MM.1S (cell line): ENCODE measurements at places on chromosomes 1 and 21.
A peak's percentile ranks its signal among the peaks of the same experiment; 100 is the strongest.

DNA sequence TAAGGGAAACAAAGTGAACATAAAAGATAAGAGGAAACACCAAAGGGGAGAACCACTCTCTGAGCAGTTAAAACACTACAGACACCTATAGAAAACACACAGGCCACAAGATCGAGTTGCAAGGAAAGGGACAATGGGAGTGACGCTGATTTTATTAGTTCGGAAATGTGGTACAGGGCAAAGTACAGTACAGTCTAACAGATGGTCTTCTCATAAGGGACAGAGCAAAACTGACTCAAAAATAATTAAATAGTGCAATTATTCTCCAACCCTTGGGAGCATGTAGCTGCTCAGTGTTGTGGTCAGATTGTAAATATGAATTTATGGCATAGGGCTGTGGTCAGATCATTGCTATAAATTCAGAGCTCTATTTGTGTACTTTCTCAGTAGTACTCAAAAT lies 352.0 kb downstream of the USH2A start:
- DNase-seq = no peak

DNA sequence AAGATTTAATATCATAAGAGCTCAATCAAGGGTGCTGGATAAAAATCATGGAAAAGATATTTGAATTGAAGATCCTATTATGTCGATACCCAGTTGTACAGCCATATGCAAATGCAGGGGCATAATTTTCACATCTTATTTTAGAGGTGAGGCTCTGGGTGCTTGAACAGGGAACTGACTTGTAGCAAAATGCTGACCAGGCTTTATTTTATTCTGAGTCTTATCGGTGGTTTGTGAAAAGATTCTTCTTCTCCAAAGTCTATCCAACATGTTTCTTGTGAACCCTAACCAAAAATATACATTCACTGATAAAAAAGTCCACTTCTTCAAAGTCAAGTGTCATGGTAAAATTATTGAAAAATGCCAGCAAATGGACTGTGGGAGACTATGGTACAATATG lies 475.5 kb upstream of the NEGR1 start:
- DNase-seq = no peak

GRCh38 chr1:245874942-245875580 lies 632.0 kb downstream of the SMYD3 start:
- DNase-seq = no peak

DNA sequence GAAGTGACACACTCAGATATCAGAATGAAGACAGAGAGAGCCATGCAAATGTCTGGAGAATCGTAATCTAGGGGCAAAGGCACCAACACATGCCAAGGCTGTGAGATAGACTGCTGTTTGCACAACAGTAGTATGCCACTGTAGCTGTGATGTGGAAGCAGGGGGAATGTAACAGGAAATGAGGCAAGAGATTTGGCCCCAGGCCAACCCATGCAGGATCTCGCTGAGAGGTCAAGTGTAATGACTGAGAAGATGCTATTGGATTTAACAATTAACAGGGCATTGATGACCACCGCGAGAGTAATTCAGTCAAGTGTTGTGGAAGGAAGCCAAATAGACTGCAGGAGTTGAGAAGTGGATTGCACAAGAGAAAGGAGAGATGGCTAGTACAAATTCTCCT lies 107.3 kb upstream of the ST6GALNAC5 start:
- DNase-seq = no peak

GRCh38 chr1:216186816-216187215 lies 236.4 kb downstream of the USH2A start:
- DNase-seq = no peak

DNA sequence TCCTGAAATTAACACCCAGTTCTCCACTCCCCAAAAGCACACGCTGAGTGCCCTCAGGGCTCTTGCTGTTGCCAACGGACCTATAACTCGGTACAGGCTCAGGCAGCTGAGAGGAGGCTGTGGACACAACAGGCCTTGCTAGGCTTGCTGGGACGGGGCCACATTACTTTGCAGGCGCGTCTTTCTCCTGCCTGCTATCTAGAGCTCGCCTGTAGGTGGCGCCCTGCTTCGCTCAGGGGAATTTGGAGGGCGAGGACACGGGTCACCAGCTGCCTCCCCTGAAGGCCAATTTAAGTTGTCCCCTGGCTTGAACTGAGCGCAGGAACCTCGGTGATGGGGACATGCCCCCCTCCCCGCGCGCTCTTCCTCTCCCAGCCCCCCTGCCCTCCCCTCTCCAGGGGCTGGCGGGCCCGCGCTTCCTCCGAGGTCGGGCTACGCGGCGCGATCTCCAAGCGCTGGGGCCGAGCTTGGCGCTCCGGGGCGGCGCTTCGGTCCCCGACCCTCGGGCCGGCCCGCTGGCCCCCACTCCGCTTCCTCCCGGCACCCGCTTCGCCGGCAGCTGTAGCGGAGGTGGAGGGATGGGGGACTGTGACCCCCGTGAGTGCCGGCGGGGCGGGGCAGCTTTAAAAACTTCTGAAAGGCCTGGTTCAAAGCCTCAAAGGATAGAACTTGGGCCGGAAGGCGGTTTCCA lies 32.4 kb upstream of the NFIA start:
- peak; percentile 88 for DNase-seq

DNA sequence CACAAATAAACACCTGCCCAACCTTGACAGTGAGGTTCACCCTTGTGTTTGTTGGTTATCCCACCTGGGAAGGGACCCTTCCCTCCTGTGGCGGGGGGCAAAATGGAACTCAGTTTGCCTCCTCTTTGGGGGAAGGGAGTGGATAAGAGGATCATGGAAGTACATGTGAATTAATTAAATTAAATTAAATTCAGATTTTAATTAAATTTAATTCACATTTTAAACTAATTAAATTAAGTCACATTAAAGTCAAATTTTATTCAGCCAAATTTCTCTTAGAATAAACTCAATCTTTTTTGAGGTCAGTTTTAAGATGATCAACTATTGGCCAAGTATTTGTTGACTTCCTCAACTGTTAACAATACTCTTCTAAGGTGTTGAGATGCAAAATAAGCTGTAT lies 252.4 kb upstream of the AJAP1 start:
- no peak for DNase-seq
